IMR-90 (cell line): ENCODE measurements at places on chromosomes 1 and 21.
A peak's percentile ranks its signal among the peaks of the same experiment; 100 is the strongest.

DNA sequence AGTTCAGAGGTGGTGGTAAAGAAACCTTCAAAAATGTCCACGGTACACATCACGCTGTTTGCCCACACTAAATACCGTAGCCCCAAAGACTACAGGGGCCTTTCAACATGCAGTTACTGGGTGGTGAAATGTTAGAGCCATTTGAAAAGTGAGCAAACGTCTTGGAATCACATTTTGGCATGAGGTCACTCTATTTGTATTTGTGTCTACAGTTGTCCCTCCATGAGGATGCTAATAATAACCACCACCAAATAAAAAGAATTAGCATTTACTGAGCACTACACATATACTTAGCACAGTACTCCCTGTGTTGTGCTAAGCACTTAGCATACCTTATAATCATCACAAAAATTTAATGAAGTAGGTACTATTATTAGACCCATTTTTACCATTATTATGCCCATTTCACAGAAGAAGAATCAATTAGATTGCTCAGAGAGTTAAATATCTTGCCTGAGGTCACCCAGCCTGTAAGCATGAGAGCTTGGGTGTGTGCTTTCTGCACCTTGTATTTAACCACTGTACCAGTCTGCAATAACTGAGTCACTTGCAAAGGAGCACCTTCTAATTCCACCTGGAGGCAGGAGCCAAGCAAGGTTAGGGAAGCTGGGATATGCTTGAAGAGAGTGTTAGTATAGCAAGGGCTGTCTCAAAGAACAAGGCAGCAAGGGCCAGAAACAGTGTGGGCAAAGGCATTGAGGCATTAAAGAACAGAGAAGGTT is 57.4 kb downstream of the DNTTIP2 start:
- no peak for DNase-seq

DNA sequence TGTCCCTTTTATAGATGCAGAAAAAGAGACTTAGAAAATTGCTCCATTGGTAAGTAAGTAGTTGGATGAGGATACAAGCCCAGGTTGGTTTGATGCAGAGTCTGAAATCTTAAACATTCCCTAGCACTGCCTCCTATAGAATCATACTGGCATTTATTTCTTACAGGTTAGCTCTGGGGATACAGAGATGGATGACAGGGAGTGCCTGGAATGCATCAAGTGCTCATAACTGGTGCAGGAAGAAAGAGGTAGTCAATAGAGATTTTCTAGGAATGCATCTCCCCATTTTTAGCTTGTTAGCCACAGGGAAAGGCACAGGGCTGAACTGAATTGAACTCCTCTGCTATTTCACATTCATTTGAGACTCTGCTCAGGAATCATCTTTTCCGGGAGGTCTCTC is 269.0 kb upstream of the USP24 start:
- DNase-seq = peak; percentile 19

DNA sequence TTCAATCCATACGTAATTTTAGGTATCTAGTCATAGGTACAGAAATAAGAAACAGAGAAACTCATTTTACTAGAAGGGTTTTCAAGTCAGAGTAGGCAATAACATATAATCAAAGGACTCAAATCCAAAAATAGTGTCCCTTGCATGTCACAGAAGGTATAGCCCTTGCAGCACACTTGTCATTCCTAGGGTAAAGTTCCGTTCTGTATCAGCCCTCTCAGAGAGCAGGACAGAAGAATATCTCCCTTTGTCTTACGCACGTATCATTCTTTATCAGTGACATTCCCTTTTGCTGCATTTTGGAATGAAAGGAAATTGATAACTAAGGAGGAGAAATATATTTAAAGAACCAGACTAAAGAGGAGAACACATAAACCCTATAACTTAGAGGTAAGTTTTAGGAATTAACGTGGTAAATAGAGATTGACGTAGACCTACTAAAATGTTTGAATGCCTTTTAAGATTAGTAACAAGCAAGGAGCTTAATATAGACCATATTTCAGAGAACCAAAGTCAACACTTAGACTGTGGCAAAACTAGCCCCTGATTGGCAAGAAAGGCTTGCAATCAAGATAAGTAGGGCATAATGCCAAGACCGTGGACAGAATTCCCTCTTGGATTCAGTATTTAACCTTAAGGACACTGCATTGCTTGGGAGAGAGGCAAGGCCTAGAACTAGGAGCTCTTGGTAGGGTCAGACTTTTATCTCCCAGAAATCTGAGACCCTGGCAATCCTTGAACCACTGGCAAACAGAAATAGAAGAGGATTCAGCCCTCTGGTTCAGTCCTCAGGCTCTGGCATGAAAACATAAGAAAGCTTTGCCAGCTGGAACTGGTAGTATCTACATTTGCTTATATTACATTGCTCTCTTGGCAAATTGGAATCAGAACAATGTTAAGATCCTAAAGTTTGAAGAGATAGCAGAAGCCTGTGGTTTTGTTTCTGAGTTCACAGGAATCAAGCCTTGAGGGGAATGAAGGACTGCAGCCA is 232.1 kb downstream of the ASTN1 start:
- DNase-seq = no peak

DNA sequence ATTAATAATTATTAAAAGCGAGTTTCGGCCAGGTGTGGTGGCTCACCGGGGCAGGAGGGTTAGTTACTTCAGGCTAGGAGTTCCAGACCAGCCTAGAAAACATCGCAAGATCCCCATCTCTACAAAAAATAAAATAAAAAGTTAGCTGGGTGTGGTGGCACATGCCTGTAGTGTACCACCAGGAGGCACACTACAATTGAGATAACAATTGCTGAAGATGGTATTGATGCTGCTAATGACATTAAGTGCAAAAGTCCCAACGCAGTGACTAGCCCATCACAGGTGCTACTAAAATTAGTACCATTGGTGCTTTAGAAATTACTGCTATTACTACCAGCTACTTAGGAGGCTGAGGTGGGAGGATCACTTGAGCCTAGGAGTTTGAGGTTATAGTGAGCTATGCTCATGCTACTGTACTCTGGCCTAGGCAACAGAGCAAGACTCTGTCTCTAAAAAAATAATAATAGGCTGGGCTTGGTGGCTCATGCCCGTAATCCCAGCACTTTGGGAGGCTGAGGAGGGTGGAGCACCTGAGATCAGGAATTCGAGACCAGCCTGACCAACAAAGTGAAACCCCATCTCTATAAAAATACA is 156.6 kb downstream of the GREM2 start:
- DNase-seq = peak; percentile 22

DNA sequence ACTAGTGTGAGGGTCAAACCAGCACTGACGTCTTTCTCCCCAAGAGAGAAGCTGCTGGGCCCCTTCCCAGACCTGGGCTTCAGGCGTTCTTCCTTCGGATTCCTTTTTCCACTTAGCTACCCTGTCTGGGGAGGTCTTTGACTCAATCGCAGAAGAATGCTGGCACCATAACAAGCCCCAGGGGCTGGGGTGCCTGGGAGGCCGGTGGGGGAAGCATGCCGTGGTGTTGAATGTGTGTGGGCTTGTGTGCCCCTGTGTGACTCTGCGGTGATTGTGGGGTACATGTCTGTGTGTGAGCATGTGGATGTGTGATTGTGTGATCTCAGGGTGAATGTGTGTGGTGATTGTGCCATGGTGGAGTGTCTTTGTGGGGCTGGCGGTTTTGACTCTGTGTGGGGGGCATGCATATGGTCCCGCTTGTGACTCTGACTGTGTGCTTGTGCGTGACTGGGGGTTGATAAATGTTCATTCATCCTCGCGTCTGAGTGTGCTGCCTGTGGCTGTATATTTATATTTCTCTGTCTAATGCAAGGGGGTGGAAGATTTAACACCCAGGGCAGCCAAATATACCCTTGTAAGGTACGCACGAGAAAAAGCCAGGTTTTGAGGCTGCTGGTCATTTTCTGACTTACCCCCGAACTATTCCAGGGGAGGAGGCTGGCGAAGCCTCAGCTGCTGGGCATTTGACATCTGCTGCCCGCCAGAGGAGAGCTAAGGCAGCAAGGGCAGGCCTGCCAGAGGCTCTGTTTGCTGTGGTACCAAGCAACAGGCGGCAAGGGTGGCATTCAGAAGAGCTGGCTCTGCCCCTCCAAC is 1.1 kb upstream of the SYNC start:
- DNase-seq = peak; percentile 99
